ENCODE measurements at places on chromosomes 7 and 10.

DNA sequence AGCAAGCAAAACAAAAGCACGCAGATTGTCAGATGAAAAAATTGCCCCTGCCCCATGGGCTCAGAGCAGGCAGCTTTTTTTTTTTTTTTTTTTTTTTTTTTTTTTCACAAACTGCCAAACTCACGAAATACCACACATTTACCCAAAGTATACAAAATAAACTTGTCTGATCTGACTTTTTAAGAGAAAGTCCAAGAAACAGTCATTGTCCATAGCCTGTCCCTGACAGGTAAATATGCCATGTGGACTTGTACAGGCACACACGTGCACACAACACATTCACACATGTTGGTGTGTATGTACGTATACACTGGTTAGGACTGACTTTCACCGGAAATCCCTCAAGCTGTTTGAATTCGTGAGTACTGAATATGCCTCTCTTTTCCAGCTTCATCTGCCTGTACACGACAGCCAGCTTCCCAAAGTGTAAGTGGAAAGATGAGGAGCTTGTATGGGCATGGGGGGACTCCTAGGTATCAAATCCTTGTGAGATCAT is 929 bp upstream of the HGF start:
- peak; percentile 22 for DNase-seq

GRCh38 chr10:38038107-38038931 is 27.8 kb downstream of the ZNF33A start:
- peak; percentile 10 for DNase-seq

- DNase-seq, result no peak
Observed at GRCh38 chr7:7895004-7895650, 73.5 kb upstream of the GLCCI1 start.

DNA sequence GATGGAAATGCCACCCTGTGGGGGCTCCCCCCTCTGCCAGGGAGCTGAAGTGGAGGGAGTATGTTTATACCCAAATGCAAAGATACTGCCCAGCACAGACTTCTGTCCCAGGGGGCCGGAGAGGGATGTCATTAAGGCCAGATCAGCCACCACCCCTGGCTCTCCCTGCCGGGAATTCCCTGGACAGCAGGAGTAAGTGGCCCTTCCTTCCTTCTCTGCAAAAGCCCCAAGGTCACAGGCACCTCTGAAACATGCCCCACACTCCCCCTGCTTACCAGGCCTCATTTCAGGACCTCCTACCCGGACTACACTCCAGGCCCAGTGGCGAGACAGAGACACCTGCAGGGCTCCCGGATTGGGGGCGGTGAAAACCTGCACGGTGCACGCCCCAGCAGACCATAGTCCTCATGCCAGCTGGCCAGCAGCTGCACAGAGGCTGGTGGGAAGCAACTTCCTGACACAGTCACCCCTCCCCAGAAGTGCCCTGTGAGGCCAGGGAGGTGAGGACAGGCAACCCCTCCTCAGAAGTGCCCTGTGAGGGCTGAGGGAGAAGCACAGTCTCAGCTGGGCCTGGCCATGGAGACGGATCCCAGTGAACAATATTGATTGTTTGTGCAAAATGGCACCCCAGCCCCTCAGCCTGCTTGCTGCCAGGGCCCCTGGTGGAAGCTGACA is 33.0 kb upstream of the RET start:
- no peak for DNase-seq

DNA sequence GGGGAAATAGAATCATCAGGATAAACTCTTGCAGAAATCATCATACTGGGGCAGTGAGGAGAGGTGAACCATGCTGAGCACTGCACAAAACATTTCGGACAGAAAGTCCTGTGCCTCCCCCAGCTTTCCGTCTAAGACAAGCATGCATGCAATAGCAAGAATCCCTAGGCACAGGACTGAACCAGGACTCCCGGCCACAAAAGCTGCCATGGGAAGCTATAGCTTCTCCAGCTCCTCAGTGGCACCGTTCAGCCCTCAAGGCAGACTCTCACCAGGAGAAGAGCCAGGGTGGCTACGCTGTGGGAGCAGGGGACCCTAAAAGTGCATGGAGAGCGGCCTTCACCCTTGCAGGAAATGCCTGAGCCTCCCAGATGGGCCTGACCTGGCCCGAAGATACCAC is 70.8 kb downstream of the ASB13 start:
- DNase-seq, result no peak

Measured in stomach (tissue), 19 donors.